ENCODE measurements at places on chromosomes 1 and 21.

GRCh38 chr1:173867141-173867752 lies 542 bp downstream of the GAS5 start:
- no peak for DNase-seq

- DNase-seq: no peak
Measured at GRCh38 chr1:9344426-9345200, 51.9 kb downstream of the SPSB1 start.

GRCh38 chr1:204435381-204435831 lies 23.8 kb upstream of the PPP1R15B start:
- no peak for DNase-seq

GRCh38 chr21:37395961-37396360 lies 29.4 kb downstream of the DYRK1A start:
- no peak for DNase-seq

DNA sequence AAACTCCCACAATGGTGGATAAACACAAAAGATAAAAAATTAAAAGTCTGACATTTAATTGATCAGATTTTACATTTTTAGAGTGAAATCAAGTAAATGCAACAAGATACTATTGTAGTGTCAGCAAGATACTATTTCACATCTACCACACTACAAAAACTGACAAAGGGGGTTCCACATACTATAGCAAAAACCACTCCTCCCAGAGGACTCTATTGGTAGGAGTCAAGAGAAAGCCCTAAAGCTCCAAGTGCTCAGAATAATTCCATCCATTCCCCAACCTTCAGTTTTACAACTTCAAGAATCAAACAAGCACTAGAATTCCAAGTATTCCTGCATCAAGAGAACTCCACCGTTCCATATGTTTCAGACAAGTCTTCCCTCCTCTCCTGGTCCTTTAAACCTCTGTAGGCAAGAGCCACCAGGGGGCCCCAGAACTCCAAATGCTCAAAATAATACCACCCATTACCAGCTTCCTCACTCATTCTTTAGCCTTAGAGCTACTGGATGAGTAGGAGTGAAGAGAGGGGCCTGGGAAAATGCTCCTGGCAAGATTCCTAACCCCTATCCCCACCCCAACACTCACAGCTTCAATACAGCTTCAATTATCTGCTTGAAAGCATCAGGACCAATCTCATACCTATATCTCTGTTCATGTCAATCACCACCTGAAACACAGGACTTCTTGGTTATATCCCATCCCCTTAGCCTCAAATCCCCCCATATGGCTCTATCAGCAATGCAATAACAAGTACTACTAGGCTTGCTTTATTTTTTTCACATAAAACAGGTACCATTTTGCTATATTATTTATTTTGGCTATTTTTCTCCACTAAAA lies 9.9 kb downstream of the TOR1AIP2 start:
- no peak for DNase-seq

GRCh38 chr1:208275083-208275482 lies 30.9 kb upstream of the PLXNA2 start:
- DNase-seq: no peak

DNA sequence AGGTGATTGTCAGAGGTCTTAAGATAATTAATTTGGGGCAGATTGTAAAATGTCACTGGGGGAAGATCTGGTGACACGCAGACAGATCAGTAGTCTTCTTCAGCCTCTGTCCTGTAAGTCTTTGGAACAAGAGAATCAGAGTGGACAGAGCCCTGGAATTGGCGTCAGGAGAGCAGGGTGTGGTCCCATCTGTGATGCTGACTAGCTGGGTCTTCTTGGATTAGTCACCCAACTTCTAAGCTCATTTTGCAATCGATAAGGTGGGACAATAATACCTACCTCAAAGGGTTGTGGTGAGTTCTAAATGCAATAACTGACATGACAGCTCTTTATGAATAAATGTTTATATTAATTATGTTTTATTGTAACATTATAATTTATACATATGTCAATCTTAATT lies 4.8 kb downstream of the FASLG start:
- DNase-seq: no peak

DNA sequence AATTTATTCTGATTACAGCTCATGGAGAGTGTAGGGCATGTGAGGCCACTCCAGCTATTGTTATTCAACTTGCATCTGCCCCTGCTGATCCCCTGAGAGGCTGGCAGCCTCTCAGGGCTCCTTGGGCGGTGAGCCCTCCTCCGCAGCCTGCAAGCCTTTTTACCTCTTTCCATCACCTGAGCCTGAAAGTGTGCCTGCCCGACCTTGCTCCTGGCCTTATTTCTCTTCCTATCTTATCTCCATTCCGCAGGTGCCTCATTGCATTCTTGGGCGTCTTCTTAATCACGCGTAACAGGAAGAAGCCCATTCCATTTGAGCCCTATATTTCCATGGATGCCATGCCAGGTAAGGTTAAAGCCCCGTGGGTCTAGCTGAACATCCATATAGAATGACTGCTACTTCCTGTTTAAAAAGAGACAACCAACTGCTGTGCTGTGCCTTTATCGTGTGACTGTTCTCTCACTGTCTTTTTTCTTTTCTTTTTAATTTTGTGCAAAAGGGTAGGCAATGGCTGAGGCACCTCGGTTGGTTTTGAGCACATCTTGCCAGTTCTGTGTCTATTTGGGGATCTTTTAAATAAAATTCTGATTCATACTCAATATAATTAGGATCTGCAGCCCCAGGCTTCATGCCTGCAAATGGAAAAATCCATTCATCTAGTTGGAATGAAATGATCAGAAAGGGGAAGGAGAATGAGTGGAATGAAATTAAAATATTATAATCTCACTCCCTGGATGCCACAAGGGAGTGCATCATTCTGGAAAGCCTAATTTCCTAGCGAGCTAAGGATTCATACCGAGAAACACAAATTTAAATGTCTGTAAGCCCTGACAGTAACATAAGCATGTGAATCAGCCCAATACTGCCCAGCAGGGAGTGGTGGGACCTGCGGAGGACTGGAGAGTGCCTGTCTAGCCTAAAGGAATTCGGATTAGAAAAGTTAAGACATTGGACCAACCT lies 38.6 kb upstream of the RCAN3 start:
- no peak for DNase-seq

- no peak for DNase-seq
Measured at GRCh38 chr1:193060938-193061337, 1.5 kb downstream of the RO60 start.

DNA sequence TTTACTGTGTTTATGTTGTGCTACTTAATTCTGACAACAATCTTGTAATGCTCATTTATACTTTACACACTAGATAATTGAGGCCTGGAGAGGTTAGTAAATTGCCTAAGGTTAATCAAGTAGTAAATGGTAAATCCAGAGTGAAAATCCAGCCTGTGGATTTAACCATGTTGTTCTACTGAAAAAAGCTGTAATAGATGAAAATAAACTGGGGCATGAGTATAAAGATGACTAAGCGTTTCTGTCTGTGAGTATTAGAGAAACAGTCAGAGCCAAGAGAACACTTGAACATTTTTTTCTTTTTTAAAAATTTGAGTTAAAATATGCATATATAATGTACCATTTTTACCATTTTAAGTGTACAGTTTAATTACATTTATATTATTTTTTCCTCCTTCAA lies 47.9 kb upstream of the LEPR start:
- no peak for DNase-seq

DNA sequence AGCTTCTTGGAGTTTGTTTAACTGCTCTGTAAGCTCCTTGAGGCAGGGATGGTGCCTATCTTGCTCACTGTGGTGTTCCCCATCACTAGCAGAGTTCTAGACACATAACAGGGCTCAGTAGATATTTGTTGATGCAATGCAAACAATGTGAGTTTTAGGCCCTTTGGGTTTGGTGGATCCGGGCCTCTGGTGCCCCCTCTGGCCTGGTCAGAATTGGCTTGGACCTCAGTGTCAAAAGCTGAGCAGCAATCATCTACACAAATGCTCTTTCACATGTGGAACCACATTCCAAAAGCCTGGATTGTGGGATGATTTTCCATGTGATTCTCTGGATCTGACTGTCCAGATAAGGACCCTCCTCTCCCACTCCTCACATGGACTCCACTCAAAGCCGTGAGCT lies 53.4 kb upstream of the BCAR3 start:
- no peak for DNase-seq

DNA sequence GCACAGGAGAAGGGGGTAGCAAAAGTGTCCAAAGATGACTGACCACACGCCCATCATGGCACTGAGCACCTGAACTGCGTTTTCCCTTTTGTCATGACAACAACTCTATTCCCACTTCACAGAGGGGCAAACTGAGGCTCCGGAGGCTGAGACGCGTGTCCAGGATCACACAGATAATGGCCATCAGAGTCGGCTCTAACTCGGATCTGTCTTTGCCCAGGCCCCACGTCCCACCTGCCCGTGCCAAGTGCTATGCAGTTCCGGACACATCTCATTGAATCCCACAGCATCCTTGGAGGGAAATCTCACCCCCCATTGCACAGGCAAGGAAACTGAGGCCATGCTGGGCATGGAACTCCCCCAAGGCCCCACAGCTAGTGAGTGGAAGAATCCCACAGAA lies 62.1 kb downstream of the MATN1 start:
- DNase-seq: no peak

DNA sequence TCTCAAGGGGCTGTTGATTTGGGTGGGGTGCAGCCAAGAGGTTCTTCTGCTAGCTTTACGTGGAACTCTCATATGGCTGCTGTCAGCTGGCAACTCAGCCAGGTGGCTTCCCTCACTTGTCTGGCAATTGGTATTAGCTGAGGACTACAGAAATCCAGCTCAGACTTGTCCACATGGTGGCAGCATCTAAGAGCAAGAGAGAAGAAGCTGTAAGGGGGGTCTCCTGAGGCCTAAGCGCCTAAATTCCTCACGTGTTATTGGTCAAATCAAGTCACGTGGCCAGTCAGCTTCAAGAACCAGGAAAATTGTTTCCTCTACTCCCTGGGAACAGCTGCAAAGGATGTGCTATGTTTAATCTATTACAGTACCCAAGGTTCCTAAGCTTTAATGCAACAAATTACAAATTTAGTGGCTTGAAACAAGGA lies 4.2 kb upstream of the DYRK3 start:
- no peak for DNase-seq

DNA sequence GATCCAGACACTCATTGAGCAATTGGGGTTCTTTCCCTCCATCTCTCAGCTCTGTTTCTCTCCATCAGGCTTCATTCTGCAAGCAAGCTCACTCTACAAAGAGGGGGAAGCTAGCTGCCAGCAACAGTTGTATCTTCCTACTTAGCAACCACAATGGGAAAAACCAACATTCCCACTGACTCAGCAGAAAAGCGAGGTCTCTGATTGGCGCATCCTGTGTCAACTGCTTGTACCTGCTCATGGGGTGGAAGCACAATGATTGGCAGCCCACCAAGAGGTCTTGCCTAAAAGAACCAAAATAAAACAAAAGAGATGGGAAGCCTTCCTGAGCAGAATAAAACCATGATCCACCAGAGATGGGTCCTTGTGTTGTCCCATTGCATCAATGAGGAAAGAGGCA lies 4.0 kb upstream of the CDA start:
- DNase-seq: no peak

GRCh38 chr1:66767626-66768025 lies 15.4 kb downstream of the DYNLT5 start:
- no peak for DNase-seq

DNA sequence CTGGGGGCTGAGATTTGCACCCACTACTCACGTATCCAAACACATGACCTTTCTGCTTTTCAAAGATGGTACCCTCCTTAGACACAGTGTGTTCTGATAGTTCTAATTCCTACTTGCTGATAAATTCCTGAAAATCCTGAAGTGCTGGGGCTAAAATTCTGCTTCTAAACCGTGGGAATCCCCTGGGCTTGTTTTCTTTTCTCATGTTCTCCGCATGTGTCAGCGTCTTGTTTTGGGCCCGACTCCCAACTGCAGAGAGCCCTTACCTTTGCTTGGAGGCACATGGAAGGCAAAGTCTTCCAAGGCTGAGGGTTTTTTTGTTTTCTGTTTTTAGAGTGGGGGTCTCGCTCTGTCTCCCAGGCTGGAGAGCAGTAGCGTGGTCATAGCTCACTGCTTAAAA lies 27.2 kb downstream of the PSMG1 start:
- DNase-seq: no peak

DNA sequence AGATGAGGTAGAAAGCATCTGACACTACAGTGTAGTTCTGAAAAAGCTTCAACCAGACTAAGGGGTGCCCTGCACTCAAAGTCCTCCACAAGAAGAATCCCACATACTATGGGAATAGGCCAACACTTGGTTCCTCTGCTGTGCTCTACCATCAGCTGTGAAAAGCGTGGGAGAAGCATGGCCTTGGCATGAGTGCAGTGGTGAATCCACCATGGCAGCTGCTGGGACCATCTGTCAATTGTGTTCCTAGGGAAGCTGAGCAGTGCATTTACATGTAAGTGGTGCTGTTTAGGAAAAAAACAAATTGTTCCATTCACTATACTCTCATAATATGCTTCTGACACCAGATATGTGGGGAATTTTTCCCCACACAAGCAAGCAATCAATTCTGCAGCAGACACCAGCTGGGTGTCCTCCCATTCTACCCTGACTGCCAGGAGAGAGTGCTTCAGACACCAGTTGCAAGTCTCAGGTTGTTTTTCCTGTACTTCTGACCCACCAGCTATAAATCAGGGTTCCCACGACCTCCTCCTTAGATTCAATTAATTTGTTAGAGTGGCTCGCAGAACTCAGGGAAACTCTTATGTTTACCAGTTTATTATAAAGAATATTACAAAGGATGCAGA lies 230.8 kb upstream of the CHRM3 start:
- no peak for DNase-seq

GRCh38 chr1:236489710-236490377 lies 33.9 kb upstream of the LGALS8 start:
- no peak for DNase-seq

- no peak for DNase-seq
Measured at GRCh38 chr1:111515291-111516004, 12.0 kb upstream of the ADORA3 start.

DNA sequence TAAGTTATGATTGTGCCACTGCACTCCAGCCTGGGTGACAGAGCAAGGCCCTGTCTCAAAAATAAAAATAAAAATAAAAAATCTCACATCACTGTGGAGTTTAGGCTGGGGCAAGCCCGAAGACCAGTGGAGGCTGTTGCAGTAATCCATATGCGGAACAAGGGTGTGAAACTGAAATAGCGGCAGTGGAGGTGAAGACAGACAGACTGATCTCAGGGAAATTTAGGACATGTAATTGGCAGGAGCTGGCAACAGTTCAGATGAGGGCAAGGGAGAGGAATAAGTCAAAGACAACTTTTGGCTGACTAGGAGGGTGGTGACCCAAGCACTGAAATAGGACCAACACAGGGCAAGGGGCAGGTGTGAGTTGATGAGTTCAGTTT lies 8.4 kb downstream of the ARMH1 start:
- no peak for DNase-seq

- DNase-seq: no peak
Measured at GRCh38 chr1:115430441-115431158, 92.6 kb upstream of the NGF start.

DNA sequence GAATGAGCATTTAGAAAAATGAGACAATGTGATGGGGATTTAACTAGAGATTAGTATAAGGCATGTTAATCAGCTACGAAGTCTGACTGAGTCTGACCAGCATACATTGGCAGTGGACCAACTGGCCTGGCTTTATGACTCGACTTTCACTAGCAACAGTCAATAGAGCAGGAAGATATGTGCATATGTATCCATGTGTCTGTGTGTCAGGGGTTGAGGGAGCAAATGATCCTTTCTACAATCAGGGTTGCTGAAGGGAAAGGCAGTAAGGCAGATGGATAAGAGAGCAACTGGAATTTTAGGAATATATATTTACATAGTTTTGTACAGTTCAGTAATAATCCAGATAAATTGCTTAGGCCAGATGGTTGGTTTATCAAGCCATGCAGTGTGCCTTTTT lies 645.6 kb downstream of the PLA2G4A start:
- no peak for DNase-seq

Measured in stimulated activated CD8-positive, alpha-beta memory T cell treated with anti-CD3 and anti-CD28 coated beads, Interleukin-4, amount 100 ng/mL, for 1 hour (primary cell).